ENCODE measurements at places on chromosomes 6 and 20. TPM values are rescaled to one million over a fixed set of nuclear protein-coding genes. Genes with fewer than 3 reads are reported as not detected.

DNA sequence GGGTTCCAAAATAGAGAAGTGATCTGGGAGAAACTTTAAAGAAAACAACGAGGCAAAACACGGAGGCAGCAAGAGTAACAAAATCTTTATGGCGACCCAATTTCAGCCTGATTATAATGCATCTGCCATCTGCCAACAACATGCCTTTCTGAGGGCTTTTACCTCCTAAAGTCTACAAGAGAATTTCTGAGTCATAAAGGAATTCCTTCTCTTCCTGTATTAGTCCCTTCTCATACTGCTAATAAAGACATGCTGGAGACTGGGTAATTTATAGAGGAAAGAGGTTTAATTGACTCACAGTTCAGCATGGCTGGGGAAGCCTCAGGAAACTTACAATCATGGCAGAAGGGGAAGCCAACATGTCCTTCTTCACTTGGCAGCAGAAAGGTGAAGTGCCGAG lies 226.6 kb downstream of the HACE1 start:
- DNase-seq = no peak

Gene WFDC2
- total RNA-seq = 18.3 TPM

GRCh38 chr20:7673841-7674240 lies 266.4 kb downstream of the HAO1 start:
- no peak for DNase-seq

GRCh38 chr6:31304683-31305082 lies 32.8 kb upstream of the HLA-C start:
- DNase-seq = no peak

- DNase-seq = peak; percentile 59
Measured at GRCh38 chr6:137811121-137811915, 55.7 kb upstream of the TNFAIP3 start.

- DNase-seq = no peak
Measured at GRCh38 chr6:158643836-158644230, 710 bp downstream of the DYNLT1 start.

DNA sequence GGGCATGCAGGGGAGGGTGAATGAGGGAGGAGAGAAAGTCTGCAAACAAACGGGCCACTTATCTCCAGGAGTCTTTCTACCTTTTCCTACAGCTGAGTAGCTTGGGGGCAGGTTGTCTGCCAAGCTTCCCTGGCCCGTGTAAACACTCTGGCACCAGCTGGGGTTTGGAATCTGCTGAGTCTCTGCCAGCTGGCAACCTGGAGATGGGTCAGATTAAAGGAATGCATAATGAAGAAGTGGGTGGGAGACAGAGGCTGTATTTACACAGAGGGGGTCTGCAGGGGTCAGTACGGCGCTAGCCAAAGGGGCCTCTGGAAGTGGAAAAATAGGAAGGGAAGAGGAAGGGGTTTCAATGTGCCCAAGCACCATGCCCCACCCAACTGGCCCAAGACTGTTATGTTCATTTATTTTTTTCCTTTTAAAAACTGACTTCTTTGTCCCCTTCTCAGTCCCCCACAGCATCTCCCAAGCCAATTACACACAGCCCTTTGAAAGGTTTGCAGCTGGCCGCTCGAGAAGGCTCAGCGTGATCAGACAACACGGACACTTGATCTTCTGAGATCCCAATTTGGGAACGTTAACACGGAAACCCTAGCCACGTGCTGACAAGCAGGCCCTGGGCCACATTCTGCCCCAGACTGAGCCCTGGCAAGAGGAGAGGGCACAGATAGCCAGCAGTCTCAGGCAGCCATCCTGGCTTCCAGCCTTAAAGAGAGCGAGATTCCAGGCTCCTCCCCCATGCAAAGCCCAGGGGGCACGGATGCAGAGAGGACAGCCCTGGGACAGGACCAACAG lies 25.2 kb downstream of the TRAM2 start:
- peak; percentile 40 for DNase-seq

DNA sequence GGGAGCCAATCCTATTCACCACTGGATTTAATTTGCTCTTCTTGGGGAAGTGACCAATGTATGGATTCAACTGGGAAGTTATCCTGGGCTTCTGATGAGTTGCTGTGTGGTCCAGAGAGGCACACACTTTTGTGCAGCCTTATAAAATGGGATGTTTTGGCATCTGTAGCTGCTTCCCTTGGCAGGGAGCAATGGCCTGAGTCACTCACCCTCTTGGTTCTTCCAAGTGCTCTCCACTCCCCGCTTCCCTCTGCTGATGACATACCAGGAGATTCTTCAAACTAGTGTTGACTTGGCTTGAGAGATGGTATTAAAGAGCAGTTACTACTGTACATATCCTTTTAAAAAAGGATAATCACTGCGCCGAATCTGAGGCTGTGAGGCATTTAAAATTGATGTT lies 105.8 kb downstream of the JARID2 start:
- peak; percentile 55 for DNase-seq

Measured in uterus (tissue), 4 donors.